ENCODE measurements at places on chromosomes 2 and 18.

GRCh38 chr18:79378536-79379250 is 17.0 kb upstream of the NFATC1 start:
- DNase-seq: no peak

DNA sequence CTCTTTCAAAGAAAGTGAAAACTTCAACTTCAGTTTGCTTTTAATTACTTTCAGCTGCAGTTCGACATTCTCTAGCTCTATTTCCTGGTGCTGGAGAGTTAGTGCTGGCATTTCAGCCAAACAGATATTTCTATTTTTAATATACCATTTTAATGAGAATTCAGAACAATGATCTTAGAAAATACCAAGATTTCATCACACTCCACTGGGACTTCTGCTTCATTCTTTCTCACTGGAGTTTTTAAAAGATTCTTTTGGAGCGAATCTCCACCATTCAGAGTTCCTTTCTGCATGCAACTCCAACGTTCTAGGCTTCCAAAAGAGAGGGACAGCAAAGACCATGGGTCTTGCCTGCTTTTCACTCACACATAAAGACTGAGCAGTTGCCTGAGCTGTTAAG is 94.2 kb downstream of the CABLES1 start:
- DNase-seq: no peak

DNA sequence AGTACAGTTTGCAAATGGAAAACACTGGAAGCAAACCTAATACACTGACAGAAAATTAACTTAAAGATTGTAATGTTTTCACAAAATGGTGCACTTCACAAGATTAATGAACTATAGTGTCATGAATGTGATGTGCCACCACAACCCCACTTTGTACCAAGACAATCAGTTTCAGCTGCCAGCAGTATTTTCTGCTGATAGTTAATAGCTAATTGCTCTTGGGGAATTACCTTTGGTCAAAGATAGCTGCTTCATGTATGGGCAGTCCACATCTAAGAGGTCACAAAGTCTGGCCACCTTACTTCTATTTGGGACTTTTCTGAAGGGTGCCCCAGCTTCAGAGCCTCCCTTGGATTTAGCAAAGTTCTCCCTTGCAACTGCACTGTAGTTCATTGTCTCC is 254.0 kb downstream of the CALCRL start:
- DNase-seq: no peak

GRCh38 chr18:64271246-64271645 is 122.4 kb upstream of the LINC00305 start:
- DNase-seq: peak; percentile 96

DNA sequence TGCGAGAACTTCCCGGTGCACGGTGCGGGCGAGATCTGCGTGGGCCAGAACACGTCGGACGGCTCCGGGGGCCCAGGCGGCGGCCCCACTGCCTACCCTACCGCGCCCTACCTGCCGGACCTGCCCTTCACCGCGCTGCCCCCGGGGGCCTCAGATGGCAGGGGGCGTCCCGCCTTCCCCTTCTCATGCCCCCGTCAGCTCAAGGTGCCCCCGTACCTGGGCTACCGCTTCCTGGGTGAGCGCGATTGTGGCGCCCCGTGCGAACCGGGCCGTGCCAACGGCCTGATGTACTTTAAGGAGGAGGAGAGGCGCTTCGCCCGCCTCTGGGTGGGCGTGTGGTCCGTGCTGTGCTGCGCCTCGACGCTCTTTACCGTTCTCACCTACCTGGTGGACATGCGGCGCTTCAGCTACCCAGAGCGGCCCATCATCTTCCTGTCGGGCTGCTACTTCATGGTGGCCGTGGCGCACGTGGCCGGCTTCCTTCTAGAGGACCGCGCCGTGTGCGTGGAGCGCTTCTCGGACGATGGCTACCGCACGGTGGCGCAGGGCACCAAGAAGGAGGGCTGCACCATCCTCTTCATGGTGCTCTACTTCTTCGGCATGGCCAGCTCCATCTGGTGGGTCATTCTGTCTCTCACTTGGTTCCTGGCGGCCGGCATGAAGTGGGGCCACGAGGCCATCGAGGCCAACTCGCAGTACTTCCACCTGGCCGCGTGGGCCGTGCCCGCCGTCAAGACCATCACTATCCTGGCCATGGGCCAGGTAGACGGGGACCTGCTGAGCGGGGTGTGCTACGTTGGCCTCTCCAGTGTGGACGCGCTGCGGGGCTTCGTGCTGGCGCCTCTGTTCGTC is 1.7 kb downstream of the FZD7 start:
- no peak for DNase-seq

DNA sequence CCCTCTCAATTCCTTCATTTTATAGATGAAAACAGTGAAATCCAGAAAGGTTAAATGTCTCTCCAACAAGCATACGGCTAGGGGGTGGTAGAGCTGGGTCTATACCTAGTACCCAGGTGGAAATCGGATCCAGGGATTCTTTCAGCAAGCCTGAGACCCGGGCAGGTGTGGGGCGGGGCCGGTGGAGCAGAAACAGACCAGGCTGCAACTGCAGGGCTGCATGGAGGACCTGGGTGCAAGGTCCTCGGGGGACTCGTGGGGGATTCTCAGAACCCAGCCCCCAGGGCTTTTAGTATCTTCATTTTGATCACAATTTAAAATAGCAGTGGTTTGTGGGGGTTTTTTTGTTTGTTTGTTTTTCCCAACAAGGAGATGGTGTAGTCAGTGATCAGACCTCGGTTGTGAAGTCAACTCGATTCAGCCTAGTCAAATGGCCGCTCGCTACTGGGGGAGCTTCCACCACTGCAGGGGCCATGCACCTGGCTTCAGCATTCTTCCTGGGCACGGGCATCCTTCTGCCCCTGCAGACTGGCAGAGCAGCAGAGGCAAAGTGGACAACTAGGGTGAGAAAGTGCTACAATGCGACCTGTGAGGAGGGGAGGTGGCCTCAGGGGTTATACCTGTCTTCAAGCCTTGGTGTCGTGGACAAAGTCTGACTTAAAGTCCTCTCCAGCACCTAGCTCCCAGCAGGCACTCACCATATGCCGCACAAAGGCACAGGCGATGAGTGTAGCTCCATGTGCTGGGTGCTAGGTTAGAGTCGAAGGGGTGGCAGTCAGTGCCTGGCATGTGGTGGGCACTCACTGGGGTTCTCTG is 46.3 kb downstream of the GORASP2 start:
- DNase-seq: peak; percentile 36

- no peak for DNase-seq
Observed at GRCh38 chr18:62386601-62387000, 61.5 kb downstream of the TNFRSF11A start.

DNA sequence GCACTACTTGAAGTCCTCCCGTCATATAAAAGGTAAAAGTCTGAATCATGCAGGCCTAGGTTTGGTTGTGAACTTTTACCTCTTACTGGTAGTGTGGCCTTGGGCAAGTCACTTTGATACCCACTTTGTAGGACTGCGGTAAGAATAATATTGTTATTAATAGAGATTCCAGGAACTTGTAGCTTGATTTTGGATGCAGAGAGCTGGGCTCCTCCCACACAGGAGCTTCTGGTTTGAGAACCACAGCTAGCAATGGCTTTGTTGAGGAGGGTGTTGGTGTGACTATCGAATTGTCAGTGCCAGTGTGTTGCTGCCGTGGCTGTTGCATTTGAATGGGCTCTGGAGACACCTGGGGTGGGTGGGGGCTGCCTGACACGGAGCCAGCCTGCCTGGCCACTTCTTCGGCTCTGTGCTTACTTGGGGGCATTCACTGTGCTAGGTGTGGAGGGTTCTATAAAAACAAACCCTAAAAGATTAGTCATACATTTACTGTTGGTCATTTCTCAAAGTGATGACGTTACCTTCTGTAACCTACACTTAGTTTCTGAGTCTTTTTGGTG is 38.5 kb downstream of the ASAP2 start:
- no peak for DNase-seq

DNA sequence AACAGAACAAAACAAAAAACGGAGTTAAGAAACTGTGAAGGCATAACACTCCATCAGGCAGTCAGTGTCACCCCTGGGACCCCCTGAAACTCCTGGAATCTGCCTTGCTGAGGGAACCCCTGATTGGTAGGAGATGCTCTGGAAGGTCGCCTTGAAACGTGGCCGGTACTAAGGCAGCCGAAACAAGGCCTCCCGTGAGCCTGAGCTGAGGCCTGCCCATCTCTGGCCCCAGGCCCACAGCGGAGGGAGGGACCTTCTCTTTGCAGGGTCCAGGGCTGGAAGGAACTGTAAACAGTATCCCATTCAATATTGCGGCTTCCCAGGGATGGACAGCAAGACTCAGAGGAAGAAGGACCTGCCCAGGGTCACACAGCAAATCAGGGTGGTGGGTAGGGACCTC is 155.7 kb downstream of the INHBB start:
- DNase-seq: no peak

- no peak for DNase-seq
Observed at GRCh38 chr2:234974501-234975385, 22.9 kb downstream of the SH3BP4 start.
